ENCODE measurements at places on chromosomes 13 and 19.
A peak's percentile ranks its signal among the peaks of the same experiment; 100 is the strongest.

- no peak for DNase-seq
Measured at GRCh38 chr19:30450835-30451321, 78.7 kb downstream of the ZNF536 start.

DNA sequence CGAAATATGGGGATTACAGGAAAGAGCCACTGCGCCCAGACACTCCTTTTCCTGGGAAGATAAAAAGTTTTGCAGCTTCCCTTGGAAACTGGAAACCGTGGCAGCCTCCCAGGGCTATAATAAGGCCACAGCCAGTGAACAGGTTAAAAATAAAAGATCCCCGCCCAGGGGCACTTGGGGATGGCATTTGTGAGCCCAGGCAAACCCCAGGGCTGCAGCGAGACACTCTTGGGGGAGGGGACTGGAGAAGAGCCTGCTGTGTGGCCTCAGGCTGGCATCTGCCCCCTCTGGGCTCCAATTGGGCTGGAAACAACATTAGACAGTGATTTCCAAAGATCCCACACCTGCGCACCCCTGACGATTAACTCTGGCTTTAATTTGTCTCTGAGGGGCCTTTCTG is 11.2 kb downstream of the FEM1A start:
- DNase-seq: no peak

DNA sequence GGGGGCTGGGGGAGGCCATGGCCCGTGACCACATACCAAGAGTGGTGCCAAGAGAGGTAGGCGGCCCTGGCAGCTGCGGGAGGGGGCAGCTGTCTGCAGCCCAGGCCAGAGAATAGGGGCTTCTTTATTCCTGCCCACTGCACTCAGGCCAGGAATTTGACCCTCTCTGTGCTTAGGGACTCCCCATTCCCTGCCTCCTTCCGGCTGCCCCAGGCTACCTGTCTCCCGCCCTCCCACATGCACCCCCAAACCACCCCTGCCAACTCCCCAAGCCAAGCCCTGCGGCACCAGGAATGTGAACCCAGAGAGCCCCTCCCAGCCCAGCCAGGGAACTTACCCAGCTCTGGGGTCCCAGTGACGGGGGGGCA is 687 bp downstream of the PLEKHA4 start:
- no peak for DNase-seq

DNA sequence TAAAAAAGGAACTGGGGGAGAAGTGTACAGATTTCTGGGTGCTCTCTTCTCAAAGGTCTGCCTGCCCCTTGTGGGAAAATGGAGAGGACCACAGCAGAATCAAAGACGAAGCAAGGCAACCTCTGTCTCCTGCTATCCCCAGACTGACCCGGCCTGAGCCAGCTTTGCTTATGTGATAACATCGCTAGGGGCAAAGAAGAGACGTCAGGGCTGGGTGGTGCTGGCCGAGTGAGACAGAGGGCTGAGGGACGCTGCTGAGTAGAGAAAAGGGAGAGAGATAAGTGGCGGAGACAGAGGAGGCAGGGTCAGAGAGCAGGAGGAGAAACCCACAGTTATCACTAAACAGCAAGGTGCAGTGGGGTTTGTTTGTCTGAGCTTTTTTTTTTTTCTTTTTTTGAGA is 4.6 kb upstream of the MUC16 start:
- DNase-seq: no peak

- peak; percentile 83 for DNase-seq
Measured at GRCh38 chr19:10292206-10292788, 2.5 kb downstream of the ICAM5 start.

GRCh38 chr13:29865934-29866333 is 15.5 kb upstream of the UBL3 start:
- DNase-seq: no peak

- DNase-seq: no peak
Measured at GRCh38 chr13:40389081-40389641, 277.3 kb downstream of the FOXO1 start.

DNA sequence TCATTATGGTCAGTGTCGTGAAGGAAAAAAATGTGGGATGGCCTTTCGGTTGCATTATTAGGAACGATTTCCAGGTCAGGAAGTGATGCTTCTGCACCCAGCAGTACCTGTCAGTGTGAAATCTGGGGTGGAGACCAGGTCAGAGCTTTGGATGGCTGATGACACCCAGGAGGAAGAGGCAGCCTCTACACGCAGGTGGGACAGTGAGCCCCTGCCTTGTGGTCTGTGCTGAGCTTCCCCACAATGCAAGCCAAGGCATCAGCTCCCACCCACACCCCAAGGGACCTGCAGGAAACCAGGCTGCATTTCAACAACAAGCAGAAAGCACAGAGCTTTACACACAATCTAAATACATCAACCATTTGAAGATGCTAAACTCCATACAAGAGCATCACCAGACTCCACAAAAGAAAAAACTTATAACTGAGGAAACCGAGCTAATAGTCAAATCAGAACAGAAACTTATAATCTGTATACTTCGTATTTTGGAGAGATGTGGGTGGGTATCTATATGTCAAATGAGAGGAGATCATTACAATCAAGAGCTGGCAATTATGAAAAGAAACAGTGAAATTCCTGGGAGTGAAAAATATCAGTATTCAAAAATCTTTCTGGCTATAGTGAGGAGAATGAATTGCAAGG is 130.1 kb downstream of the ZDHHC20 start:
- DNase-seq: no peak

GRCh38 chr19:31534786-31535657 is 185.8 kb upstream of the TSHZ3 start:
- DNase-seq: no peak

GRCh38 chr13:76733671-76734070 is 152.5 kb downstream of the KCTD12 start:
- no peak for DNase-seq

GRCh38 chr13:27270594-27271520 is at the start of gene RASL11A:
TSS of gene RASL11A (plus strand) at chr13:27270830. CDS start at chr13:27270945, 115 bp downstream.
- DNase-seq: peak; percentile 87

GRCh38 chr13:50529154-50529882 is 314.2 kb downstream of the DLEU7 start:
- DNase-seq: peak; percentile 90

DNA sequence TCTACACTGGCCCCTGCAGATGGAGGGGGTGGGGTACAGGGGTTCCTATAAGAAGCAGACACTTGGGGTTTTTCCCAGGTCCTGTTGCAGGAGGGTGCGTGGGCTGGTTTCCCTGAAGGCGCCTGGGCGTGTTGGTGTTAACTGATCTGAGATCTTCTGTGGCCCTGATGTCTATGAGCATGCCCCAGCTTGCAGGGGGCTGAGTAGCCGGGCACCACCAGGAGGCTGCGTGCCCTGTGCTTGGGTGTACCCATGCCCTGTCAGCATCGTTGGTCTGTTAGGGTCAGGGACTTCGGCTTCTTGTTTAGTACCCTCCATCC is 45.3 kb downstream of the CAPN12 start:
- DNase-seq: no peak

- DNase-seq: no peak
Measured at GRCh38 chr13:35923347-35923746, 207.8 kb downstream of the DCLK1 start.

DNA sequence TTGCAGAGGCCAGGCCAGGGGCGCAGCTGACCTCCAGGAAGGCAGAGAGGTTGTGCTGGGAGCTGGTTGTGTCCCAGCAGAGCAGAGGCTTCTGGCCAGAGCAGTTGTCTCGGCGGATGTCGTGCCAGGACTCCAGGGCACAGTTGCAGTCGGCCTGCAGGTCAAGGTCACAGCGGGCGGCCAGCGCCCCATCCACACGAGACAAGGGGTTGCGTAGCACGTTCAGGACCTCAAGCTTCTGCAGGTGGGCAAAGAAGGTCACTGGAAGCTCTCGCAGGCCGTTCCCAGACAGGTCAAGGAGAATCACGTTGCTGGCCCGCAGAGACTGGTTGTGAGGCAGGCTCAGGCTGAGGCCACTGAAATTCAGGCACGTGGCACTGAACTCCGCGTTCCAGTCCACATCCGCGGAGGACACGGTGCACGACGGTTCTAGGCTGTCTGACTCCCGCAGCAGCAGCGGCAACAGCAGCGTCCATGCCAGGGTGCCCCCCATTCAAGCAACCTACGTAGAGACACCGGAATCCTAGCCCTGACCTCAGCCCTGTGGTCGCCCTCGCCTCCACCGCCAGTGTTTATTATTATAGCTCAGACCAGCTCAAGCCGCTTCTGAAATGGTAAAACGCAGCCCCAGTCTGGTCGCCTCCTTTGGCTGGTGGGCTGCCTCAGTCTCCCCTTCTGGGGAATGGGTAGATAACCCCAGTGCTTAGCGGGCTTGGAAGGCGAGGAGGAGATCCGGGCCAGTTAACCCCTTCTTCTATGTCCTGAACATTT is 766 bp downstream of the LRRC25 start:
- no peak for DNase-seq

GRCh38 chr13:59533561-59534555 is 629.9 kb downstream of the DIAPH3 start:
- DNase-seq: no peak

GRCh38 chr13:106284358-106284757 is 251.1 kb downstream of the EFNB2 start:
- no peak for DNase-seq

- peak; percentile 80 for DNase-seq
Measured at GRCh38 chr19:2494447-2495129, 18.7 kb downstream of the GADD45B start.

- no peak for DNase-seq
Measured at GRCh38 chr13:80340651-80341100, 250 bp downstream of the SPRY2 start.

DNA sequence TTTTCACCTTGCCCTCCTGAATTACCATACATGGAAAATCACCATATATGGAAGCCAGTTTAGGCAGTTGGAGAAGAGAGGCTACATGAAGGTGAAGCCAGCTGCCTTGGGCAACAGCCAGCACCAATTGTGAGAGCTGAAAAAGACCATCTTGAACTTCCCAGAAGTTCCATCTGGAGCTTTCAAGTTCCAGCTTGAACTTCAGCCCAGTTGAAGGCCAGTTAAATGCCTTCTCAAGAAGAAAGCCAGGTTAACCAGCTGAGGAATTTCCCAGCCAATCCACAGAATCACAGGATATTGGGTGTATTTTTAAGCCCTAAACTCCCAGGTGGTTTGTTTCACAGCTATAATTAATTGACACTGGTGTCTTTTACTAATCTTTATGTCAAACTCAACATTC is 713.6 kb upstream of the MIR17HG start:
- no peak for DNase-seq

- no peak for DNase-seq
Measured at GRCh38 chr13:24742294-24742693, 21.7 kb upstream of the RNF17 start.

DNA sequence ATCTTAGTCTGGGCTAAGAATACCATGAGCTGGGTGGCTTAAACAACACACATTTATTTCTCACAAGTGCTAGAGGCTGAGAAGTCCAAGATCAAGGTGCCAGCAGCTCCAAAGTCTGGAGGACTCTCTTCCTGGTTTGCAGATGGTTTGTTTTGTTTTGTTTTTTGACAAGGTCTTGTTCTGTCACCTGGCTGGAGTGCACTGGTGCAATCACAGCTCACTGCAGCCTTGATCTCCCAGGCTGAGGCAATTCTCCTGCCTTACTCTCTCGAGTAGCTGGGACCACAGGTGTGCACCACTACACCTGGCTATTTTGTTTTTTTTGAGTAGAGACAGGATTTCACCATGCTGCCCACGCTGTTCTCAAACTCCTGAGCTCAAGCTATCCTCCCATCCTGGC is 15.5 kb downstream of the APLP1 start:
- DNase-seq: no peak

DNA sequence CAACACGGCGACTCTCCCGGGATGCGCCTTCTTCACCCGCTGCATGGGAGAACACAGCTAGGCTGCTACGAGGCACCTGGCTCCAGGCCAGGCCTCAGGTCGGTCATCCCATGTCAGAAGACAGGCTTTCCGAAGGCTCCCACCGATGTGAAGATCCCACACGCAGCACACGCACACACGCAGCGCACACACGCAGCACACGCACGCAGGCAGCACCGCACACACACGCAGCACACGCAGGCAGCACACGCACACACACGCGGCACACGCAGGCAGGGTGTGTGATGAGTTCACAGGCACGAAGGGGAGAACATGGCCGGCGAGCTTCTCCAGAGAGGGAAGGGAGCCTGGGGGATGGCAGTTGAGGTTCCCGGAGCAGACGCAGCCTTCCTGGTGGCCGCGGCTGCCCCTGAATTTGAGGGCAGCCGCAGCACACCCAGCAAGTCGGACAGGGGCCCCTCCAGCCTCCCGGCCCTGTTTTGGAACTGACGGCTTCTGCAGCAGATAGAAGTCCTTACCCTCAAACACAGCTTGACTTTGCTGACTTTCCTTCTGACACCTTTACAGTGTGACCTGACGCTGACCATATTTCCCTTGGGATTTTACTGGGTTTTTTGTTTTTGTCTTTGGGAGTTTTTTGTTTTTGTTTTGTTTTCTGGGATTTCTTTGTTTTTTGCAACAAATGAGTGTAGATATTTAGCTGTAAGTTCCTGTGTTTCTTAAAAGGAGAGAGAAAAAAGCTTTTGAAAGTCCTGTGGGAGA is 55.9 kb downstream of the RASA3 start:
- peak; percentile 24 for DNase-seq

DNA sequence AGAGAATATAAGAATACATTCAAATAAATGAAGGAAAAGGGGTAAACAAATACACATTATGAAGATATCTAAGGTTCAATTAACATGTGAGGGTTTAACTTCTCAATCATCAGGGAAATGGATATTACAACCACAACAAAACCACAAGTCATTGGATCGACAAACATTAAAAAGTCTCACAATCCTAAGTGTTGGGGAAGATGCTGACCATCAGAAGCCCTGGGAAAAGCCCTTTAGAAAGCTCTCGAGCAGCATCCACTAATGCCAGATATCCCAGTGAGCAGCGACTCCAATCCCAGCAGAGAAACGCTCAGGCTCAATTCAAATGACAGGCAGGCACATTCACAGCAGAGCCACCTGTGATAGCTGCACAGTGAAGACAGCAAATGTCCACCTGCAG is 3.1 kb downstream of the TPRX1 start:
- DNase-seq: no peak

- peak; percentile 86 for DNase-seq
Measured at GRCh38 chr19:48819366-48819816, 8.6 kb upstream of the BCAT2 start.
